Stimulated activated CD4-positive, alpha-beta T cell treated with anti-CD3 and anti-CD28 coated beads, Interleukin-15, amount 100 ng/mL, for 1 hour (primary cell): ENCODE measurements at places on chromosomes 6 and 20.

DNA sequence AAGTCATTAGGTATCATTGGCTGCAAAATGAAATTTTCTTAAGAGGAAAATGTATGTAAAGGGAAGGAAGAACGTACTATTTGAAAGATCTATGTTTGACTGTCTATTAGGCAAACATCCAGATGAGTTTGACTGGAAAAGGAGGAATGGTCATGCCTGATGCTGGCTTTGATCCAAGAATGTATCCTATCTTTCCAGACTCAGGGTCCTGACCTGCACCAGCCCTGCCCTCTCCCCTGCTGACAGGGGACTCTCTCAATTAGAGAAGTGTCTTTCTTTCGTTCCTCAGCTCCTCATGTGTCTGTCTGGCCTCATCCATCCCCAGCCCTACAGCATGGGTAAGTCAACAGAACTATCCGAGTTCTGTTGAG lies 21.9 kb upstream of the SH3BGRL2 start:
- DNase-seq: no peak

GRCh38 chr6:148142821-148143220 lies 199.8 kb upstream of the SASH1 start:
- DNase-seq: no peak

GRCh38 chr6:157727629-157728182 lies 95.3 kb upstream of the SNX9 start:
- no peak for DNase-seq

DNA sequence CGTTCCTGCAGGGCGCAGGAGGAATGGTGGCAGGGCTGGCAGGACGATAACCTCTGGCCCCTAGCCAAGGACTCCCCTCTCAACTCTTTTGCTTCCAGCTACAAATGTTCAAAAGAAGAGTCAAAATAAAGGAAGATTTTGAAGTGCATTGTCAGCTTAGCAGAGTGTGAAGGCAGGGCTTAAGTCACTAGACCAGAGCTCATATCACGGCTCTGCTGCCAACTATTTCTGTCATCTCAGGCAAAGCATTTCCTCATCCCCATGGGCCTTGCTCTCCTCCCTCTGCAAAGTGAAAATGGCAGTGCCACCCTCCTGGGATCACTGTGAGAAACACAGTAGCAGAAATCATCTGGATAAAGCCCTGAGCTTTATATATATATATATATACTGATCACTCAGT lies 36.7 kb downstream of the CFAP61 start:
- DNase-seq: no peak

- no peak for DNase-seq
Measured at GRCh38 chr6:160135907-160136655, 14.5 kb downstream of the SLC22A1 start.

DNA sequence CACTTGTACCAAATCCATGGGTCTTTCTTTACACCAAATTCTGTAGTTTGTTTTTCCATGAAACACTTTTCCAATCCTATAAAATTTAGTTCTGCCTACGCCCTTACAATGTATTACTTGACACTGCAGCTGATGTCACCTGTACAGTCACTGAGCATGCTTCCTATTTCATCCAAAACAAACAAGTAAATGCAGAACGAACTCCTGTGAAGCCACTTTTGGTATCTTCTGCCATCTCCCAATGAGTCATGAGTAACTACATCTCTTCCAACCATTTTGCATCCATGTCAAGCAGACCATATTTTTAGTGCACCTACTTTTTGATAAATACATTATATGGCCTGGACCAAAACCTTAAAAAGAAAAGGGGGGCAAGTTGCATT lies 42.4 kb downstream of the HDDC2 start:
- DNase-seq: no peak

- no peak for DNase-seq
Measured at GRCh38 chr6:72288592-72288991, 333.3 kb upstream of the KCNQ5 start.

DNA sequence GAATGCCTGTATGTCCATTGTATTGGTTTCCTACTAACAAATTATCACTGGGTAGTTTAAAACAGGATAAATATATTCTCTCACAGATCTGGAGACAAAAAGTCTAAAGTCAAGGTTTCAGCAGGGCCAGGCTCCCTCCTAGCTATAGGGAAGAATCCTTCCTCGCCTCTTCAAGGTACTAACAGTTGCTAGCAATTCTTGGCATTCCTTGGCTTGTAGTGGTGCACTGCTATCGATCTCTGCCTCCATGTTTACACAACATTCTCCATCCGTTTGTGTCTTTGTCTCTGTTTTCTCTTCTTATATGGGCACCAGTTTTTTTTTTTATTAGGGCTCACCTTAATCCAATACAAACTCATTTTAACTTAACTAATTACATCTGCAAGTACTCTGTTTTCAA lies 48.9 kb downstream of the OR2B6 start:
- no peak for DNase-seq

GRCh38 chr20:41171736-41172295 lies 34.5 kb downstream of the PLCG1 start:
- no peak for DNase-seq

DNA sequence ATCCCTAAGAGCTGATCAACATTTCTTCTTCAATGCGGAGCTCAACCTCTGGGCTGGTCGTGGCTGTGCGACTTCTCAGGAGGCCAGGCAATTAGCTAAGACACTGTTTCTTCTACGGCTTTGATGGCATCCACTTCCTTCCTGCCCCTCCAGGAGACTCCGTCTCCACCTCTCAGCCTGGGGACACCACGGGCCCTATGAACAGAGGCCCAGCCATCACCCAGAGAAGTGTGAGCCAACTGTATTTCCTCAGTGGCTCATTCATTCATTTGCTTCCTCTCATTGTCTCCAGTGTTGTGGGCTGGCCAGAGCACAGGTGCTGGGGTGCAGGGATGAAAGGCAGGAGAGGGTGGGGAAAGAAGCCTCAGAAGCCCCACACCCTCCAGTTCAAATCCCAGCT lies 51.8 kb upstream of the APCDD1L start:
- no peak for DNase-seq

- DNase-seq: no peak
Measured at GRCh38 chr20:58956078-58956477, 25.0 kb upstream of the NELFCD start.

GRCh38 chr6:129908858-129909257 lies 47.7 kb upstream of the TMEM244 start:
- no peak for DNase-seq

- no peak for DNase-seq
Measured at GRCh38 chr6:134875367-134875766, 74.5 kb downstream of the ALDH8A1 start.

- DNase-seq: no peak
Measured at GRCh38 chr6:46867411-46867810, 54.3 kb downstream of the ADGRF5 start.

DNA sequence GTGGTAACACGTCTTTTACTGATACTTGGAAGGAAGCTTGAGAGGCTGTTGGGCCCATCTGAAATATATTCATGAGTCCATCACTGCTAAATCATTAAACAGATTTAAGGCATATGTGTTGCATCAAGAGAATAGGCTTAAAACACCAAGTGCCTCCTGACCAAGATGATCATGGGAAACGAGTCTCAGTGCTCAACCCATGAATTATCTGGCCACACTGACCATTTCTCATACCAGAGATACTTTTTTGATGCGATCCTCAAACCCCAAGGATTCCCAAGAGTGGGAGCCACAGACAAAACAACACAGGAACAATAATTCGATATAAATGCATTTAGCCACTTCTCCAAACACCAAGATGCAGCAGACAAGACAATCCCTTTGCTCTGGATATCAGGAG lies 17.2 kb downstream of the HEY2 start:
- no peak for DNase-seq

DNA sequence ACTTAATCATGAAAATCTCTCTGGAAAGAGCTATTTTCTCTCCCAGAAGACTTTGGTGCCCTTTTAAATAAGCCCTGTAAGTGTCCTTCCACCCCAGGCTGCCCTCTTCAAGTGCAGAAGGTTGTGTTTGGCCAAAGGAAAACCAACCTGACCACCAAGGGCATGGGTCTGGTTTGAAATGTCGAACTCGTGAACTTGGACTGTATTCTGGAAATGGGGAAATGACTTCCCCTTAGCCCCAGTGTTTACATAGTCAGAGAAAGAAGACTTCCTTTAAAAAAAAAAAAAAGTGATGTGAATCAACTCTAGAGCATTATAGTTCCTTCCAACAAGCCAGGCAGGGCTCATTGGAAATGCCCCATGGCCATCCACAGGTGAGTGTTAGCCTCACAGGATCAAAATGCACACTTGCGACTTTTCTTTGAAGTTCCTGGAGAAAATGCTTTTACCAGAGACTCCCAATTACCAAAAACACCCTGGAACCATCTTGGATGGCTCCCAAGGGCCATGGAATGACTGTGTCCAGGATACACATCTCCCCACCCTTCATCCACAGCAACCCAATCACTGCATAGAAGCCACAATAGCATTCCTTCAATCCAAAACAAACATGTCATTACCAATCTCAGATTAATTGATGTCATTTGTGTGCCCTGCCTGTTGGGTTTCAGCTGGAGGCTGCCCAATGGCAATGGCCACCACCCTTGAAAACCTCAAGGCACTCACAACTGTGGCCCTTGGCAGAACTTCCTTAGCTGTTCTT lies 133.8 kb downstream of the CLIC5 start:
- no peak for DNase-seq

- no peak for DNase-seq
Measured at GRCh38 chr20:17849901-17850683, 118.5 kb downstream of the SNX5 start.
